ENCODE measurements at places on chromosomes 13 and 19.
A peak's percentile ranks its signal among the peaks of the same experiment; 100 is the strongest.

- DNase-seq: no peak
Observed at GRCh38 chr13:56773148-56773547, 367.6 kb upstream of the PRR20A start.

DNA sequence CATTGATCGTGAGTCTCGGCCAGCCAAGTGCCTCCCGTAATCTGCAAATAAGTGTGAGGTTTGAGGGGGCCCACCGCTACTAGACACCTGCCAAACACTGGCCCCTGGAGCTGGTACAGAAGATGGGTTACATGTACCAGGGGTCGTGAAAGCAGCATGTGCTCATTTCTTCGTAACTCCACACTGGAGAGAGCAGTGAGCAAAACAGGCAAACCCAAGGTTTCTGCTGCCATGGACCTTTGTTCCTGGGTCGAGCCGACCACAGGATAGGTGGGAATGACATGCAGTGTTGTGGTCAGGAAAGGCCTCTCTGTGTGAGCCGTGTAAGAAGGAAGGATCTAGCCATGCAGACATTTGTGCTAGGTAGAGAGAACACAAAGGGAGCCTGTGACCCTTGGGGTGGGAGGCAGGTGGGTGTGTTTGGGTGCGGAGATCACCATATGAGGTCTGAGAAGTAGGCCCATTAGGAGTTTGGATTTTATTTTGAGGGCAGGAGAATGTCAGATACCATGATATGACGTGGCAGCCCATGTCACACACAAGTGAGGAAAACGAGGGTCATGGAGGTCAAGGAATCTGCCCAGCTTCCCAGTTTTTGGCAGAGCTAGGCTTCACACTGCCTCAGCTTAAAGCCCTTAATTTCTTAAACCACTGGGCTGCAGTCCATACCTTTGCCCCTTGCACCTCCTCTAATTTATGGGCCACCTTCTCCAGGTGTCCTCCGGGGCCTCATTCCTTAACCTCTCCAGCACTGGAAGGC is 919 bp downstream of the GTF3A start:
- DNase-seq: no peak

DNA sequence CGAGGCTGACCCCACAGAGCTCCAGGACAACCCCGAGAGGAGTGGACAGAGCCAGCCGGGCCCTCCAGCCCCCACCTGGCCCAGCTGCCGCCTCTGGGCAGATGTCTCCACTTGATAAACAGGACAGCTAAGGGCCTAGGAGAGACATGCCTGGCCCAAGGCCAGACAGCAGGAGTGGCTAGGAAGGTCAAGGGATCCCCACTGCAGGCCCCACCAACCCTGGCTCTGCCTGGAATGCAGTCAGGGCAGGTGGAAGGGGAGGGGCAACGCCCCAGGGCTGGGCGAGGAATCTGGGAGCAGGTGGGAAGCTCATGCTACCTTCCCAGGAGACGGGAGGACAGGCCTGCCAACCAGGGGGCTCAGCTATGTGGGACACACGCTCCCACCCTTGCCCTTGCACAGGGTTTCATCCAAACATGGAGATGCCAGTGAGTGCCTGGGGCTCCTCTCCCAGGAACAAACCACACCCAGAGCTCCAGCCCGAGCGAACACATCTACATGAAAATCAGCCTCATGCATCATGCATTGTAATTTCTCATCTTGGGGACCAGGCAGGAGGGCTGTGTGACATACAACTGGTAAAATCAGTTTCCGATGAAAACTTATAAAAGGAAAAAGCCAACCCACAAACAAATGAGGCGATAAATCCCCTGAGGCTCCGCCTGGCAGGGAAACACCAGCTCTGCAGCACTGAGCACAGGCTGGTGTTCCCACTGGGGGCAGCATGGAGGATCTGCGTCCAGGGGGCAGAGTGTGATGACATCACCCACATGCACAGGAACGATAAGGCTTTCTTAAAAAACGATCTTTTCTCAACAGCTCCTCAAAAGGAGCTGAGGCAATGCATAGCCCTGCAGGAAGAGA is 25.0 kb downstream of the SH3GL1 start:
- DNase-seq: no peak

DNA sequence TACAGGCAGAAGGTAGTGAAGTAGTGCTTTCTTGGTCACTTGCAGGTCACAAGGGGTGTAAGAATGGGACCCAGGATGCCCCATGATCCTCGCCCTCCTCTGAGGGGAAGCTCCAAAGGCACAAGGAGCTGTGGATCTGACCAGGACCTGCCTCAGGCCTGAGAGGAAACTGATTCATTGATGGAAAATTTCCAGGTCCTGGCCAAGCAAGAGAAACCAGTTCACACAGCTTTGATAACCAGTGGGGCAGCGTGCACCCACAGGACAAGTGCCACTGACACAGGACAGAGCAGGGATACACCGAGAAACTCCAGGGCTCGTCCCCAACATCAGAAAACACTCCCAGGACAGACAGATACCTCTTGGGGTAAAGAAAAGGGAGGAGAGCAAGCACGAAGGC is 177.1 kb downstream of the RBM26 start:
- no peak for DNase-seq

DNA sequence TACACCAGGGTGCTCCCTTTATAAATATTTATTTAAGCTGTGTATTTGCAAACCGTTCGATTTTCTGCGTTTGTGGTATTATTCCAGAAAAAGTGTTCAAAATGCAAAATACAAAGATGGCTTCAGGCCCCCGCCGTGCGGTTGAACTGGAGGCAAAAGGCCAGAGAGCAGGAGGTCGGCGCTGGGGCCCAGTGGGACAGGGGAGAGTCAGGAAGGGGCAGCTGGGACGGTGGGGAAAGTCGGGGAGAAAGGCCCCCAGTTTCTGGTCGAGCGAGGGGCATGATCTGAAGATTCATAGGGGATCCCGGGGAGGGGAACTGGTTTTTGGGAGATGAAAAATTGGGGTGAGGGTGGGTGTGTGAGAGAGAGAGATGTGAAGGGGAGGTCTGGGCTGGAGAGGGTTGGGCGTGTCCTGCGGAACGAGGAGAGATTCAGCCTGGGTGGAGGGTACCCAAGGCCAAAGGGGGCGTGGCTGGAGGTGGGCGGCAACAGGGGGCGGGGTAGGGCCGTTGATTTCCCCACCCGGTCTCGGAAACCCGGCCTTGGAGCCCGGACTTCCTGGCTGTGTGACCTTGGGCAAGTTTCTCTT is 678 bp downstream of the ISOC2 start:
- peak; percentile 82 for DNase-seq

DNA sequence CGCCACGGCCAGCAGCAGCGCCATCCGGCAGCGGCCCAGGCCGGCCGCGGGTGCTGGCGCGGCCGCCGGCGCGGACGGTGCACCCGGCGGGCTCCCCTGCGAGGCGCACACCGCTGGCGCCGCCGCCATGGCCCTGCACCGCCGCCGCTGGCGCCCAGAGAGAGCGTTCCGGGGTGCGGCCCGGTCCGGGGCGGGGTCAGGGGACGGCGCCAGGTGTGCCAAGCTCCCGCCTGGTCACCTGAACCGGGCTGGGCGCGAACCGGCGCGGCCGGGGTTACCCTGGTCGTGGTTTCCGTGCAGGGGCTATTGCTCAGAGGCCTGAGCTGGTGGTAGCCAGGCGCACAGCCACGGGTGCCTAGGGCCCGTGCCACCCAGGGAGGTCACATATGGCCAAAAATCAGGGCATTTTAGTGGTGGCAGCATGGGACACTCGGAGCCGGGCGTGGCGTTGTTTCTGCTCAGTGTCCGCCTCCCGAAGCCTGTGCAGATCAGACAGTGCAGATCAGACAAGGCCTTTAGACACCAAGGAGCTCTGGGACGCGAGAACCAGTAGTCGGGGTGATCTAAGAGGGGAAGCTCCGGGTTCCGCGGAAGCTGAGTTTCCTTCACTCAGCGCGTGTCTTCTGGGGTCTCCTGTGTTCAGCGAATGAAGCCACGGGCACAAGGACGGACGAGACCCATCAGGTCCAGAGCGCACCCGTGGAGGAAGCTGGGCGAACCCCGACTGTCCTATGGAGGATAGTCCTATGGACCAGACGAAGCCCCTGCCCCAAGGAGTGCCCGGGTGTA is at the start of gene TMEM238:
TSS of gene TMEM238 (minus strand) at position 162 of the 789 bp plus-strand sequence. CDS start at position 129, 33 bp downstream.
- DNase-seq: no peak

GRCh38 chr13:71028884-71029283 is 838.1 kb downstream of the DACH1 start:
- DNase-seq: no peak

- DNase-seq: no peak
Observed at GRCh38 chr13:37666036-37666435, 67.5 kb upstream of the POSTN start.

GRCh38 chr13:40644838-40645604 is 21.4 kb downstream of the FOXO1 start:
- no peak for DNase-seq

GRCh38 chr19:47723581-47723940 is 10.3 kb downstream of the EHD2 start:
- DNase-seq: no peak

- no peak for DNase-seq
Observed at GRCh38 chr19:31350033-31350692, 927 bp upstream of the TSHZ3 start.

DNA sequence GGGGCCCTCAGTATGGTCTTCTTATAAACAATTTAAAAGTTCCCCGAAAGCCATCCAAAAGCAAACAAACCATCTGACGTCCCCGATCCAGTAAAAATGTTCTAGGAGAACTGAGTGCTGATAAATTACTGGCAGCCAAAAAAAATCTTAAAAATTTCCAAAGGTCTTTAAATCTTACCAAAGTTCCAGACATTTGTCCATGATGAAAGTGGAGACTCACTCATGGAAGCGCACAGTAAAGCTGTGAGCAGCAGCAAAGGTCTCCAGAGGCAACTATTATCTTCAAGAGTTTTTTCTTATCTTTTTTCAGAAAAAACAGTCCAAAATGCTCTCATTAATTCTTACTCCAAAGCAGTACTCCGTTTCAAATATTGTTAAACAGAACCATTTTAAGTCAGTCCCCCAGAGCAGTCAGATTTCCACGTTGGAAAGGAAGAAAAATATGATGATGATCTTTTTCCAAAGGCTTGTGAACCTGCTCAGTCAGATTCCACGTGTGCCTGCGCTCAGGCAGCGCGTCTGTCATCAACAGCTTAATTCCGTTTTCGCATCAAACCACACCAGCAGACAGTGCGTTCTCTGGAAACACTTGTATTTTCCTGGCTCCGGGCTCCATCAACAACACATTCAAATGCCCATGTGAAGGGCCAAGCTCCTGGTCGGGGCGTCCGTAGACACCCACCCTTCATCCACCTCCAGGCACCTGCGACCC is 85.4 kb downstream of the COL4A1 start:
- no peak for DNase-seq

DNA sequence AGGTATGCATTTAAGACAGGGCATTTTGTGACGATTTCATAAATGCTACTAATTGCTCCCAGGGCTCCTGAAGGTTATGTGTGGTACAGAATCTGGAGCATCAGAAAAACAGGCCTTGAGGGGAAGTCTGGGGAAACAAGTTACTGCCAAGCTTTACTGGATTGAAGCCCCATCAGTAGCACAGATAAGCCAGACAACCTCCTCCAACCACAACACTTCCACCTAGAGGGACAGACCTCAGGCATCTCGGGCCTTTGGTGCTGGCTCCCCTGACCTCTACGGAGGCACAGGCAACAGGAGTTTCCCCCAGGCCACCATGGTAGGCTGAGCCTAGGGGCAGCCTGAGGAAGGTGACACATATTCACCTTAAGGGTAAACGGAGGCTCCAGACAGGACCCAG is 54.1 kb downstream of the ABCC4 start:
- no peak for DNase-seq

- no peak for DNase-seq
Observed at GRCh38 chr13:46544811-46545210, 8.2 kb upstream of the LRCH1 start.
